ENCODE measurements at places on chromosomes 1 and 21.

DNA sequence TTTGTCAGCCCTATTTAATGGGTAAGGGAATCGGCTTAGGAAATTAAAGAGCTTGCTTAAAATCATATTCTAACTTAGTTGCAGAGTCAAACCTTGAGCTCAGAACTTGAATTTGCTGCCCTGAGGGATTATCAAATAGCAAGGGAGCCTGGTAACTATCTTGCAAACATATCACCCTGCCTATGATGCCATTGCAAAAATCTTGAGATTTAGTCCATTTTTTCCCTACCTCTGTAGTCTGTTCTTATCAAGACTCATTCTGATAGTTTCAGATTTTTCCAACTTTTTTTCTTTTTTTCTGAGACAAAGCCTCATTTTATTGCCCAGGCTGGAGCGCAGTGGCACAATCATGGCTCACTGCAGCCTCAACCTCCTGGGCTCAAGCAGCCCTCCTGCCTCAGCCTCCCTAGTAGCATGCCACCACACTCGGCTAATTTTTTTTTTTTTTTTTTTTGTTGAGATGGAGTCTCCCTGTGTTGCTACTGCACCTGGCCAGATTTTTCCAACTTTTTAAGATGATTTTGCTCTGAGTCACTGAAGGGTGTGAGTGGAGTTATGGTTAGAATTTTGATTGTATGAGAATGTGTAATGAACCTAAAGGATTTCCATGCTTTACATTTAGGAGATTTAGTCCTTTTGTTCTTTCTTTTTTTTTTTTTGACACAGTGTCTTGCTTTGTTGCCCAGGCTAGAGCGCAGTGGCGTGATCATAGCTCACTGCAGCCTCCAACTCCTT, 12.2 kb downstream of the SARS1 start:
- no peak for DNase-seq

DNA sequence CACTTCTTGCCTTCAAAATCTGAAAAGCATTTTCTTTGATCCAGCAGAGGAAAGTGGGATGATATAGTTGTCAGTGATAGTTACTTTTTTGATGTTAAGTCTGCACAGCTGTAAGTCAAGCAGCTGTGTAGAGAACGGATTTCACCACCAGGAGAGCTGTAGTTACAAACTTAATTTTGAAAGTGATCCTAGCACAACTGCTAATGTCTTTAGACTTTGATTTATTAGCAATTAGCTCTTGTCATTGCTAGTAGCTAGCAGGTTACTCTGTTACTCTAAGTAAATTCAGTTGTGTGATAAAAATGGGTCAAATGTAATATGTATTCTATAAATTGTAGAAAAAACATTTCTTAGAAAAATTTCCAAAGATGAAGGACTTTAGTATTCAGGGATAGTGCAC, 46.0 kb downstream of the ALG6 start:
- no peak for DNase-seq

DNA sequence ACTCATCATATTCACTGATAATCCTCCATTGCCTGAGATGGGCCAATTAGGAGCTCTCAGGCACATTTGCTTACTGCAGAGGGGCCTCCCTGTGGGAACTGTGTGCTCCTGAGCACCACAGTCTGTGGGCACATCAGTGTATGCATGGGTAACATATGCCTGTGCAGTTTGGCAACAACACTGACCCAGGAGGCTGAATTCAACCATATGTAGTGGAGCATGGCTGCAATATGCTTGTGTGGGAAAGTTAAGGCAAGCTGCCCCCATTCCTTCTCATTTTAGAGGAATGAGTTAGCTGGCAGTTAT, 11.8 kb upstream of the FMOD start:
- DNase-seq = no peak

- DNase-seq = no peak
Measured at GRCh38 chr1:31583995-31584868, 7.9 kb downstream of the TINAGL1 start.

GRCh38 chr21:27561116-27561515, 594.2 kb upstream of the ADAMTS5 start:
- no peak for DNase-seq

- no peak for DNase-seq
Measured at GRCh38 chr1:212070720-212071302, 35.3 kb downstream of the DTL start.

DNA sequence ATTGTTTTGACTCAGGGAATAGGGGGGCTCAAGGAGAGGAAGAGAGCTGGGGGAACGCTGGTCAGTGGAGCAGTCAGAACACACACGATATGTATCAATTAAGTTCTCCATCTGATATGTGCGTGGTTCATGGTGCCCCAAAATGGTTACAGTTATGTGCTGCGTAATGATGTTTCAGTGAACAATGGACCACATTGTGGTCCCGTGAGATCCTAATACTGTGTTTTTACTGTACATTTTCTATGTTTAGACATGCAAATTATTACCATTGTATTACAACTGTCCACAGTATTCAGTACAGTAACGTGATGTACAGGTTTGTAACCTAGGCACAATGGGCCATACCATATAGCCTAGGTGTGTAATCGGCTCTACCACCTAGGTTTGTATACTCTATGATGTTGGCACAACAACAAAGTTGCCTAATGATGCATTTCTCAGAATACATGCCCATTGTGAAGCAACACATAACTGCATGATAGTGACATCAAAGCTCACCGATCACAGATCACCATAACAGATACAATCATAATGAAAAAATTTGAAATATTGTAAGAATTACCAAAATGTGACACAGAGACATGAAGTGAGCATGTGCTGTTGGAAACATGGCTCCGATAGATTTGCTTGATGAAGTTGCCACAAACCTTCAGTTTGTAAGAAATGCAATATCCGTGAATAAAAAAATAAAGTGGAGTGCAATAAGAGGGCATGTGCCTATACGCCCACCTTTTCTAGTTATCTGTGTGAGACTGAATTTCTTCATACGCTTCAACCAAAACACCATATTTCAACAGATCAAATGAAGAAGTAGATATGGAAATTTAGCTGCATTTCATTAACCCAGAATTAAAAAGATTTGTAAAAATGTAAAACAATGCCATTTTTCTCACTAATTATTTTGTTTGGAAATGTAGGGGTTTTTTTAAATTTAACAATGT, 14.8 kb upstream of the TMEM54 start:
- no peak for DNase-seq

GRCh38 chr1:90325168-90325567, 330.3 kb downstream of the ZNF326 start:
- no peak for DNase-seq

- DNase-seq = no peak
Measured at GRCh38 chr1:114232691-114233090, 79.0 kb upstream of the SYT6 start.

- no peak for DNase-seq
Measured at GRCh38 chr1:226187019-226187322, 430 bp upstream of the ACBD3 start.

DNA sequence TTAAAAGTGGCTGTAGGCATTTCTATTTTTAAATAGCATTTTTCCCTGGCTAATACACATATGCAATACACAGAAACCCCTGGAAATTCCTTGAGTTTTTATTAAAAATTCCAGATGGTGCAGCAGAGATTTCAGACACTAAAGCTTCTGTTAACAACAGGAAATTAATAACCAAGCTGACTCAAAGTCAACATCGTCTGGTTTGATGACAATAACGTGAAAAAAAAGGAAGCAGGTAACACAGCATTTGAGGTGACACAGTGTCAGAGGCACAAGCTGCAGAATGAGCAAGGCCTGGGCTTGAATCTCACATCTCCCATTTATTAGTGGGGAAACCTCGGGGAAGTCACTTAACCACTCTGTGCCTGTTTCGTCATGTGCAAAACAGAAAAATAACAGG, 64.6 kb upstream of the GJB5 start:
- no peak for DNase-seq

- DNase-seq = no peak
Measured at GRCh38 chr1:77718181-77718580, 35.7 kb upstream of the ZZZ3 start.

- no peak for DNase-seq
Measured at GRCh38 chr1:165468253-165468652, 23.3 kb upstream of the RXRG start.

DNA sequence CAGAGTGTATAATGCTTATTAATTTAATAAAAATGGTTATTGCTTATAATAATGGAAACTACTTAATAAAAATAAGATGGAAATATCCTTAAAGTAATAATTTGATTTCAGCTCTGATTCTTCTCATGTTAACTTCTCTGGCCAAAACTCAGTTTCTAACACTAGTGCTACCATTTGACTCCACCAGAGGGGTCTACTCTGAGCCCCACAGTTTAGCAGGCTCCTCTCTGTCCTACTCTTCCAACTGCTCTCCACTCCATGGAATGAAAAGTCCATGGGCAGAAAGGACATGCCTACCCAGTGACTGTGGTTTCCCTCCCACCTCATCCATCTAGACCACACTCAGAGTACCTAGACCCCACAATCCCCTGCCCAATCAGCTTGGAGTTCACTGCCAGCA, 489.1 kb upstream of the CAMK1G start:
- DNase-seq = no peak

DNA sequence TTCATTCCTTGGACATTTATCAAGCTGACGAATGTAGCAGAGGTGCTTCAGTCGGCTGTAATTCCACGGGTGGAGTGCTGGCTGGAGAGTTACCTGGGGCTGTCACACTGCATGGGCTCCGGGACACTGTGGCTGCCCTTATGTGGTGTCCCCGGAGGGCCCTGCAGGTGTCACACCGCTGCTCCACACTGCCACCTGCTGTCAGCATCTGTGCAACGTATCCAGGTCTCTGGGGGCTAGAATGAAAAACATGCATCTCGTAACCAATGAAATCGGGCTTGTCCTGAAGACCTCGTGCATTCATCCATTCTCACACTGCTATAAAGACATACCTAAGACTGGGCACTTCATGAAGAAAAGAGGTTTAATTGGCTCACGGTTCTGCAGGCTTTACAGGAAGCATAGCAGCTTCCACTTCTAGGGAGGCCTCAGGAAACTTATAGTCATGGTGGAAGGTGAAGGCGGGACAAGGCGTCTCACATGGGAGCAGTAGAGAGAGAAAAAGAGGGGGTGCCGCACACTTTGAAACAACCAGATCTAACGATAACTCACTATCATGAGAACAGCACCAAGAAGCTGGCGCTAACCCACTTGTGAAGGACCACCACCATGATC, 46.7 kb upstream of the PCBP3 start:
- no peak for DNase-seq

- no peak for DNase-seq
Measured at GRCh38 chr1:112514901-112515300, 6.1 kb downstream of the WNT2B start.

DNA sequence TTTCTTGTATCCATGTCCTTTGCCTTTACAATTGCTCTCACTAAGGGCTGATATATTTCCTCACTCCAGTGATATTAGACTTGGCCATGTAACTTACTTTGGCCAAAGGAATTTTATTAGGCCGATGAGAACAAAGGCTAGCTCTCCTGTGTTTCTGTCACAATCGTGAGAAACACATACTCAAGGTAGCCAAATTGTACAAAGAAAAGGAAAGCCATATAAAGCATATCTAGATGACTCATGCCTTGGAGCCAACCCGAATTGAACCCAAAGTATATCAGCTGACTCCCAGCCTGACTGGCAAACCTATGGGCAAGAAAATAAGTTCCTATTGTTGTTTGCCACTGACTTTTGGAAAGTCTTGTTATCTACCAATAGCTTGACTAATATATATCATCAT, 371.7 kb upstream of the LRRC7 start:
- no peak for DNase-seq

- DNase-seq = no peak
Measured at GRCh38 chr1:19505693-19506457, 20.5 kb upstream of the CAPZB start.

DNA sequence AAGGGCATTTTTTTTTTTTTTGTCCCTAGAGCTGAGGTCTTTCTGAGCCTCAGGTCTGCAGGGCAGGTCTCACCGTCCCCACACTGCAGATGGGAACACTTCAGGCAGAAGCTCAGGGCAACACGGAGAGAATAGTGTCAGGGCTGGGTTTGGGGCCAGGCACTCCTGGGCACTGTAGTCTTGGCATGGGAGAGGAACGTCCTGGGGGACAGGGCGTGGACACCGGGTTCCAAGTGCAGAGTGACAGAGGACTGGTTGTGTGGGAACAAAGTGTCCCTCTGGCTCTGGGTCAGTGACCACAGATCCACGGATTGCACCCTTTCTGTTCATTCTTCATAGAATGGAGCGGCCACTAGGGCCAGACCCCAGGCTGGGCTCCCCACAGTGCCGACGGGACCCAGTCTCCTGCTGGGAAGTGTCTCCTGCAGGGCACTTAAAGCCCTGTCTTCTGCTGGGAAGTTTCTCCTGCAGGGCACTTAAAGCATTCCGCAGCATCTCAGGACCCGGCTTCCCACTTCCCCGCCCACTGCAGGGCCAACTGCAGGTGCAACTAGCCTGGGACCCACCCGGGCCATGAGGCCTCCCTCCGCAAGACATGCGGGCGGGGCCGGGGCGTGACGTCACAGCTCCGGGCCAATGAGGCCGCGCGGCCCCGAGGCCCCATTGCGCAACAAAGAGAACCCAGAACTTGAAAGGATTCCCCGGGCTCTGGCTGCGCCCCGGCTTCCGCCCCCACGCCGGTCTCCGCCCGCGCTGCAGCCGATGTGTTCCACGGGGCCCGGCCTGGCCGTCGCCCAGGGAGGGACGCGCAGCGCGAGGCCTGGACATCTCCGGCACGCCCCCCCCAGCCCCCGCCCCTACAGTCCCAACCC, 1.2 kb downstream of the GPR153 start:
- no peak for DNase-seq

GRCh38 chr1:181092056-181092455, 3.6 kb downstream of the IER5 start:
- DNase-seq = no peak

DNA sequence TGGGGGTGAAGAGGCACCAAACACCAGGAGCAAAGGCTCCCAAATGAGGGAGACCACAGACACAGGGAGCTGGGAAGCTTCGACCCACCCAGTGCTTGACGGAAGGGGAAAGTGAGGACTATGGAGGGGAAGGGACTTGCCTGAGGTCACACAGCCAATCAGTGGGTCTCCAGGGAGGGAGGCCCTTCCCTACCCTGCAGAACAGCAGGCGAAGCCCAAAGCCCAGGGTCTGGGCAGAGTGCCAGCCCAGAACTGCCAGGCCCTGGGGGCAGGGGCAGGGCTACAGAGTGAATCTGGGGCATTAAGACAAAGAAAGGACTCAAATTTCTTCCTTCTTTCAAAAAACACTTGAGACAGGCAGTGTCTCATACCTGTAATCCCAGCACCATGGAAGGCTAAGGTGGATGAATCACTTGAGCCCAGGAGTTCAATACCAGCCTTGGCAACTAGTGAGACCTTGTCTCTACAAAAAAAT, 45.5 kb upstream of the ECE1 start:
- no peak for DNase-seq

DNA sequence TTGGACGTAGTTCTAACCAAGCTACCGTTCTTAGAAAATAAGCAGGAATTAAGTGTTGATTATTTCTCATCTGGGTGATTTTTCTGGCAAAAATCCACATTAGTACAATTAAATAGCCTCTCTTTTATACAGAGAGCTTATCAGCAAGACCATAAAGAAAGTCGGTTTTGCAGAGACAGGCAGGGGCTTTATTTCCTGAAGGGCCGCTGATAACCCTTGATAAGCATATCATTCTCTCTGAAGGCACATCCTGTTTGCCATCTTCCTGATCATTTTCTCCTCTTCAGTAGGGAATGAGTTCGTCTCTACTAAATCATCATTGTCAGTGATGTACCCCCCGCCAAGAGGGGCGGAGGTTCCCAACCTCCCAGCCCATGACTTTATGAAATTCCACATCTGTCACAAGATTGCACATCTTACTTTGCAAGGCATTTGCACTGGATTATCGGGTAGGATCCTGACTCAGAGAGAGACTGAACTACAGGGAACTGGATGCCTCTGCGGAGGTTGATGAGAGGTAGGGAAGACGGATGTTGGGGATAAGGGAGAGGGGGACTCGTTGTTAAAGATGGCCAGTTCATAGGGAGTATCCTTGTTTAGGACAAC, 115.7 kb downstream of the KCNJ6 start:
- DNase-seq = no peak

Data from esophagus squamous epithelium (tissue), 5 donors.